Gastrocnemius medialis (tissue), 4 donors: ENCODE measurements at places on chromosomes 16 and 17.

- DNase-seq: no peak
Measured at GRCh38 chr17:76466775-76467130, 650 bp upstream of the AANAT start.

- DNase-seq: no peak
Measured at GRCh38 chr17:49994085-49995054, 654 bp downstream of the DLX3 start.

DNA sequence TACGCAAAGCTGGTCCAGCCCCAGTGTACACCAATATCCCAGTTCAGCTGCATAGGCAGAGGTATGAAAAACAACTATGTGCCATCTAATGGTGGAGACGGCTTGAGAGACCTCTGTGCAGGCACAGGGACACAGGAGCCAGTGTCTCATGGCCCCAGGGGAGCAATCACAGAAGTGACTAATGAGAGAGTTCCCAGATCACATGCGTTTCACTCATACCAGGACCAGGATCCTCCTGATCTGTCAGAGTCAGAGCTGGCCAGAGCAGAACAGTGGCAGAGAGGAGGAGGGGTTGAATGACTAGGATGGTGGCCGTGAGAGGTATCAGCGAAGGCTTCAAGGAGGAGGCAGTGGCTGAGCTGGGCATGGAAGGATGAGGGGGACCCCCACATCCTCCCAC is 41.1 kb downstream of the TMEM132E start:
- DNase-seq: no peak

DNA sequence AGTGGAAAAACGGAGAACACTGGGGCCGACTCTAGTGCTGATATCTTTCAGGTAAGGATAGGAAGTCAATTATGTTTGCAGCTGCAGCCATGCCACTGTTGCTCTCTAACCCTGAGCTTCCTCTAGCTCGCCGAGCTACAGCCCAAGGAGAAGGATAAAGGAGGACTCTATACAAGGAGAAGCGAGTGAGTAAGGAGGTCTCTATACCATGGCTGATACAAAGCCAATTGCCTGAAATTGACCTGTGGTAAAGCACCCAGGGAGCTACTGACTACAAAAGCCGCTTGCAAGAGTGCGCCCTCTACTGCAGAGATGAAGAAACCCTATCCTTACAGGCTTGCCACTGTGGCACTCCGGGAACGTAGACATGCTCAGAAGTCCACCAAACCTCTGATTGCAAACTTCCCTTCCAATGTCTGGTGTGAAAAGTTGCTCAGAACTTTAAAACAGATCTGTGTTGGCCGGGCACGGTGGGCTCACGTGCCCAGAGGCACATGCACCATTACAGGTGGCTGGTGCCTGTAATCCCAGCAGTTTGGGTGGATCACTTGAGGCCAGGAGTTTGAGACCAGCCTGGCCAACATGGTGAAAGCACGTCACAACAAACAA is 10.8 kb upstream of the SLC46A1 start:
- no peak for DNase-seq

- DNase-seq: no peak
Measured at GRCh38 chr17:77796176-77796860, 162.2 kb upstream of the TNRC6C start.
